ENCODE measurements at places on chromosomes 5 and 9. TPM values are rescaled to one million over a fixed set of nuclear protein-coding genes. Genes with fewer than 3 reads are reported as not detected.

DNA sequence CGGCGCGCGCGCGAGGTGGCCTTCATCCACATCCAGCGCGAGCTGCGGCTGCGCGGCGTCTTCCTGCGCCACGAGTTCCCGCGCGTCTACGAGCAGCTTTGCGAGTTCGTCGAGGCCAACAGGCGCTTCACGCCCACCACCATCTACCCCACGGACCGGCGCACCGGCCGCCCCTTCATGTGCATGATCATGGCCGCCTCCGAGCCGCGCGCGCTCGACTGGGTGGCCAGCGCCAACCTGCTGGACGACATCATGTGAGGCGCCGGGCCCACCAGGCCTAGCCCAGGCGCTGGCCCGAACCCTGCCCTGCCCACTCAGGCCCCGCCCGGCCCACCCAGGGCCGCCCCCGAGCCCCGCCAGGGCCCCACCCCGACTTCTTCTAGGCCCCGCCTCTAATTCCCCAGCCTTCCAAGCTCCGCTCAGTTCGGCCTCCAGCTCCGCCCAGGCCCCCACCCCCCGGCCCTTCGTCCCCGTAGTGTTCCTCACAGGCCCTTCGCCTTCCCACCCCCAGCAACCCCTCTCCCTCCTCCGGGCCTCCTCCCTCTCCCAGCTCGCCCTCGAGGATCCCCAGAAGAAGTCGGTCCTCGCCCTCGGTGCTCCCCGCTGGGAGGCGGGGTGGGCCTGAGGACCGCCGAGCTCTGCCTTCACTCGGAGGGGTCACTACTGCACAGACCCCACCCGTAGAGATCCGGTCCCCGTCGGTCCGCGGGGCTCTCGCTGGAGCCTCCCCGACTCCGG, 2.0 kb upstream of the PHPT1 start:
- peaks cover 12% of the 10 kb centered on the region for H3K27me3 ChIP-seq
- H3K4me1 ChIP-seq, result peaks cover 22% of the 10 kb centered on the region
- no peak for DNase-seq
- H3K36me3 ChIP-seq, result peaks cover 2% of the 10 kb centered on the region
- peak overlapping the region; percentile 92 for H3K4me3 ChIP-seq

- peak overlapping the region; percentile 55 for H3K4me3 ChIP-seq
- H3K27ac ChIP-seq, result no peak overlapping the region
- H3K4me1 ChIP-seq, result peaks cover 13% of the 10 kb centered on the region
Measured at GRCh38 chr5:369151-369868, 47.8 kb downstream of the AHRR start.

Gene IL7R
- 860 TPM for total RNA-seq

DNA sequence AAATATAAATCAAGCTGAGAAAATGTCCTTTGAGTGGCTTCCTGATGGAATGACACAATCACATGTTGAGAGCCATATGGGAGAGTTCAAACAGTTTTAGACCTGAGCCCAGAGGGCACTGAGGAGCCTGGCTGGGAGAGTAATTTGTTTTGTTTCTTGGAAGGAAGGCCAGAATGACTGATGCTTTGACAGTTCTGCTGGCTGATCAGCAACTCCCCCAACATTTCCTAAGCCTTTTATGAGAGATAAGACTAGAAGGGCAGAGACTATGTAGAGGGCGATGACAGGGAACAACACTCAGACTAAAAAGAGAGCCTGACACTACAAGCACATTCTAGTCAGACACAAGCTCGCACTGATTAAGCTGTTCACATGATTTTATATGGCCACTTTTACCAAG, 169.2 kb downstream of the COX7C start:
- no peak for DNase-seq
- no peaks in the 10 kb centered on the region for H3K4me1 ChIP-seq
- no peak overlapping the region for H3K27ac ChIP-seq
- H3K27me3 ChIP-seq, result peaks cover 6% of the 10 kb centered on the region
- H3K36me3 ChIP-seq, result no peaks in the 10 kb centered on the region

- H3K4me1 ChIP-seq, result no peaks in the 10 kb centered on the region
- no peak overlapping the region for H3K4me3 ChIP-seq
- DNase-seq, result no peak
- H3K36me3 ChIP-seq, result no peaks in the 10 kb centered on the region
Measured at GRCh38 chr5:59586841-59587240, 306.7 kb downstream of the PDE4D start.

Gene ISL1
- not detected for total RNA-seq

Gene SLC1A1
- 0.13 TPM for total RNA-seq

DNA sequence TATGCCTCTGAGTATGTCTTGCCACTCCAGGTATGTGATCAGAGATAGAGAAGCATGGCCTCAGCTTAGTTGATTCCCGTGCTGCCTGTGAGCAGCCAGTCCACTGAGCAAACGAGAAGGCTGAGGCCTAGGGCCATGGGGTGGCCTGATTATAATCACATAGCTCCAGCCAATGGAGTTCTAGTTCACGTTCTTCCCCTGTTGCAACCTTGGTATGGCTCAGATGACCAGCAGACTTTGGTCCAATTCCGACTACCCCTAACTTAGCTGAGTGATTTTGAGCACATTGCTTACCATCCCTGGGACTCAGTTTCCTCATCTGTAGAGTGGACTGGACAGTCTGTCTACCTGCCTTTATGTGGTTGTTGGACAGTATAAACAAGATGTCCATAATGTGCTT, 68.4 kb downstream of the PPARGC1B start:
- H3K27ac ChIP-seq, result no peak overlapping the region
- peaks cover 25% of the 10 kb centered on the region for H3K4me1 ChIP-seq
- no peaks in the 10 kb centered on the region for H3K36me3 ChIP-seq
- H3K4me3 ChIP-seq, result no peak overlapping the region
- DNase-seq, result no peak
- no peaks in the 10 kb centered on the region for H3K27me3 ChIP-seq

Gene OR5C1
- total RNA-seq, result not detected

All from T-helper 17 cell (primary cell).